ENCODE measurements at places on chromosomes 11 and 22. TPM values are rescaled to one million over a fixed set of nuclear protein-coding genes. Genes with fewer than 3 reads are reported as not detected.

PRR33 gene
- not detected for total RNA-seq

LRP5 gene
- 97.4 TPM for total RNA-seq

UPK3A gene
- total RNA-seq = not detected

ARRB1 gene
- 5.8 TPM for total RNA-seq

FADS1 gene
- 140 TPM for total RNA-seq

SPATA19 gene
- total RNA-seq = not detected

CARD18 gene
- total RNA-seq = not detected

MMP7 gene
- not detected for total RNA-seq

BEST1 gene
- total RNA-seq = 2.8 TPM

ADM gene
- 93.5 TPM for total RNA-seq

DEUP1 gene
- not detected for total RNA-seq

OR8G5 gene
- total RNA-seq = not detected

MS4A7 gene
- not detected for total RNA-seq

DCPS gene
- total RNA-seq = 13.7 TPM

CSNK2A3 gene
- total RNA-seq = 2.1 TPM

PIH1D2 gene
- 1.2 TPM for total RNA-seq

OR4C15 gene
- not detected for total RNA-seq

BAIAP2L2 gene
- under 0.01 TPM for total RNA-seq

SLC29A2 gene
- 0.97 TPM for total RNA-seq

ENTHD1 gene
- total RNA-seq = not detected

MS4A15 gene
- total RNA-seq = not detected

NR1H3 gene
- 4.8 TPM for total RNA-seq

SLC22A25 gene
- not detected for total RNA-seq

CASP4 gene
- total RNA-seq = 188 TPM

SUSD2 gene
- total RNA-seq = 0.28 TPM

KRTAP5-7 gene
- total RNA-seq = not detected

FGF3 gene
- total RNA-seq = not detected

MRGPRE gene
- total RNA-seq = not detected

ELFN2 gene
- 0.59 TPM for total RNA-seq

CECR2 gene
- total RNA-seq = under 0.01 TPM

RNF169 gene
- 16.9 TPM for total RNA-seq

SH3BP1 gene
- total RNA-seq = 46.5 TPM

OR5M10 gene
- total RNA-seq = not detected
